PC-3 (cell line): ENCODE measurements at places on chromosomes 2 and 18. TPM values are rescaled to one million over a fixed set of nuclear protein-coding genes. Genes with fewer than 3 reads are reported as not detected.

GRCh38 chr2:222318712-222319585 lies 20.2 kb upstream of the PAX3 start:
- H3K4me3 ChIP-seq, result peak overlapping the region; percentile 75
- H3K36me3 ChIP-seq, result no peaks in the 10 kb centered on the region
- DNase-seq, result no peak
- no peak overlapping the region for H3K27ac ChIP-seq

CROCC2 gene
- total RNA-seq, result not detected in 2 replicates

DNA sequence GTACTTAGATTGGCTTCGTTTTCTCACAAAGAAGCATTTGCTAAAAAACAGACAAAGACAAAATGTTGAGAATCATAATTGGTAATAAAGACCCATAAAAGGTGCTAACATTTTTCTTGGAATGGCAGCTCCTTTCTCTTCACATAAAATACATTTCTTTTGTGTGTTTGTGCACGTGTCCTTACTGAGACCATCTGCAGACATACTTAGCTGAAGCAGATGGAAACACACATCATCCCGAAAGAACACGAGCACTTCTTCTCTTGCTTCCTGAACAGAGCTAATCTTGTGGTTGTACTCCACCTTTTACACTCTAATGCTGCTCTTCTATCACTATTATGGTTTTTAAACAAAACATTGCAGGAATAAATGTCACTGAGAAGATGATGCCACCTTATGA lies 142.5 kb downstream of the SPHKAP start:
- H3K4me1 ChIP-seq, result no peaks in the 10 kb centered on the region
- no peak for DNase-seq
- H3K4me3 ChIP-seq, result no peak overlapping the region
- H3K27me3 ChIP-seq, result no peaks in the 10 kb centered on the region
- H3K27ac ChIP-seq, result no peak overlapping the region
- H3K36me3 ChIP-seq, result no peaks in the 10 kb centered on the region

DNA sequence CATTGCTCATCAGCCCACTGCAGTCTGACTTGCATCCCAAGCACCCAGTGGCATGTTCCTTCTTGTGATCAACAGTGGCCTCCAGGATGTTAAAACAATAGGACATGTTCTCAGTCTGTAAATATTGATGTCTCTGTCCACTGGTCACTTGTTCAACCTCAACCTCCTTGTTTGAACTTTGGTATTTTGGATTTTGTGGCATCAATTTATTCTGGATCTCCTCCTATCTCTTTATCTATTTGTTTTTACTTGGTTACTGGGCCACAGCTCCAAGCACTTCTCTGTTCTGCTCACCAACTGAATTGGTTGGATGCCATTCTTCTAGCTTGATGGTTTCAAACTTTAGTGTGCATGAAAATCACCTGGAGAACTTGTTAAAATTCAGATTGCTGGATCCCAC lies 1414.8 kb upstream of the CELF4 start:
- no peak overlapping the region for H3K27ac ChIP-seq
- H3K4me1 ChIP-seq, result no peaks in the 10 kb centered on the region
- no peaks in the 10 kb centered on the region for H3K36me3 ChIP-seq
- H3K4me3 ChIP-seq, result no peak overlapping the region
- DNase-seq, result no peak

GRCh38 chr2:120321721-120322284 lies 24.1 kb upstream of the INHBB start:
- no peak for DNase-seq
- H3K36me3 ChIP-seq, result no peaks in the 10 kb centered on the region
- H3K27me3 ChIP-seq, result no peaks in the 10 kb centered on the region

DNA sequence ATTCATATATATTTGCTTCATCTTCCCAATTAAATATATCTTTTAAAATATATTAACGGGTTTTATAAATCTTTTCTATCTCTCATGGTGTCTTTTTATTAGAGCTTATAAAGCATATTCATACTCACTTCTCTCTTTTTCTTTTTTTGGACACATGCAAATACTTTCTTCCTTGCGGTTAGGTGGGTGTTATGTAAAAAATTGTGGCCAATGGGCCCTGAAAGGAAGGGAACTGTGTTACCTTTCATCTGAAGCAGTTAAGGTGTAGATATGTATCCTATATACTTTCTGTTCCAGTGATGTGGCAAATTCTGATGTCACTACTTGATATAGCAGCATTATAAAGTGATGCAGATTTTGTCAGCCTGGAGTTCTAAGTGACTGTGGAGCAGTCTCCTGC lies 714.5 kb downstream of the PLCL1 start:
- H3K27me3 ChIP-seq, result no peaks in the 10 kb centered on the region
- no peak for DNase-seq
- H3K36me3 ChIP-seq, result no peaks in the 10 kb centered on the region
- H3K4me3 ChIP-seq, result no peak overlapping the region

- no peaks in the 10 kb centered on the region for H3K27me3 ChIP-seq
Observed at GRCh38 chr2:158142568-158143332, 41.1 kb downstream of the UPP2 start.

GRCh38 chr2:235263205-235264120 lies 230.4 kb upstream of the AGAP1 start:
- H3K4me1 ChIP-seq, result peaks cover 12% of the 10 kb centered on the region
- H3K4me3 ChIP-seq, result peak overlapping the region; percentile 50; the same call in 1 of the 2 replicates
- H3K27me3 ChIP-seq, result no peaks in the 10 kb centered on the region
- peak; percentile 84 for DNase-seq
- H3K27ac ChIP-seq, result peak overlapping the region; percentile 45
- no peaks in the 10 kb centered on the region for H3K36me3 ChIP-seq

GALR1 gene
- not detected in 2 replicates for total RNA-seq

DNA sequence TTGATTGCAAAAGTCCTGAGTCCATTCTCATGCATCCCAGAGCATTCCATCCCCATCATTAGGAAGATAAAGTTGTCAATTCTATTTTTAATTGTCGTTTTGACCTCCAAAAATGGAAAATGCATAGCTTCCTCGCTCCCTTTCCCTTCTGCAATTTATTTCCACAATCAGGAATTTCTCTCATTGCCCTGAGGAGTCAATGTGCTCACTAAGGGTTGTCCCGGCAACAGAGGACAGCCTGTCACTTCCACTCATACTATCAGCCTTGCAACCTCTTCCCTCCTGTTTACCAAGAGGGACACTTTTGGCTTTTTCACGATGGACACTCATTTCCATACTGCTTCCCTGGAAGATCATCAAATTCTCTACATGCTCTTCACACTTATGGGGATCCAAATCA lies 164.8 kb downstream of the MYO5B start:
- H3K4me3 ChIP-seq, result no peak overlapping the region
- H3K27ac ChIP-seq, result no peak overlapping the region
- DNase-seq, result no peak
- no peaks in the 10 kb centered on the region for H3K27me3 ChIP-seq
- H3K36me3 ChIP-seq, result no peaks in the 10 kb centered on the region

- H3K4me1 ChIP-seq, result no peaks in the 10 kb centered on the region
- no peak overlapping the region for H3K4me3 ChIP-seq
- H3K36me3 ChIP-seq, result no peaks in the 10 kb centered on the region
Observed at GRCh38 chr2:70655786-70656185, 102.2 kb upstream of the TGFA start.

DNA sequence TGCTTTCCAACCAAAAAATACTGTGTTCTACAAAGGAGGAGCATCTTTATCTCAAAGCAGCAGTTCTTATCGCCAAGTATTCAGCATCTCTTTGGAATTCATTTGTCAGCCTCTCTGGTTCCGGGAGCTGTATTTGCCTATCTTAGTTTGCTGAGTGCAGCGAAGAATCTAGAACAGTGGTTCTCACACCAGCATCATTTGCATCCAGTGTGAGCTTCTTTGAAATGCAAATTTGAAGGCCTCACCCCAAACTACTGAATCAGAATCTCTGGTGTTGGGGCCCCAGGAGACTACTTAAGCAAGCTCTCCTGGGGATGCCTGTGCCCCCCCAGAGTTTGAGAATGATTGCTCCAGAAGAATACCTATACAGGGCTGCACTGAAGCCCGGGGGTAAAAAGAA lies 1.5 kb upstream of the PTPN2 start:
- no peak overlapping the region for H3K27ac ChIP-seq
- no peak for DNase-seq
- H3K4me3 ChIP-seq, result no peak overlapping the region
